CD4-positive, alpha-beta T cell treated with Interleukin-17A for 4 hours (primary cell): ENCODE measurements at places on chromosomes 1 and 21.
A peak's percentile ranks its signal among the peaks of the same experiment; 100 is the strongest.

GRCh38 chr1:25927521-25928265 lies 21.5 kb upstream of the STMN1 start:
- DNase-seq: no peak

- no peak for DNase-seq
These were observed 85.3 kb downstream of the MAP3K21 start for GRCh38 chr1:233412812-233413211.

- peak; percentile 50 for DNase-seq
These were observed 7.6 kb downstream of the TTF2 start for GRCh38 chr1:117067533-117068370.

GRCh38 chr1:18874600-18874999 lies 15.1 kb upstream of the TAS1R2 start:
- no peak for DNase-seq

DNA sequence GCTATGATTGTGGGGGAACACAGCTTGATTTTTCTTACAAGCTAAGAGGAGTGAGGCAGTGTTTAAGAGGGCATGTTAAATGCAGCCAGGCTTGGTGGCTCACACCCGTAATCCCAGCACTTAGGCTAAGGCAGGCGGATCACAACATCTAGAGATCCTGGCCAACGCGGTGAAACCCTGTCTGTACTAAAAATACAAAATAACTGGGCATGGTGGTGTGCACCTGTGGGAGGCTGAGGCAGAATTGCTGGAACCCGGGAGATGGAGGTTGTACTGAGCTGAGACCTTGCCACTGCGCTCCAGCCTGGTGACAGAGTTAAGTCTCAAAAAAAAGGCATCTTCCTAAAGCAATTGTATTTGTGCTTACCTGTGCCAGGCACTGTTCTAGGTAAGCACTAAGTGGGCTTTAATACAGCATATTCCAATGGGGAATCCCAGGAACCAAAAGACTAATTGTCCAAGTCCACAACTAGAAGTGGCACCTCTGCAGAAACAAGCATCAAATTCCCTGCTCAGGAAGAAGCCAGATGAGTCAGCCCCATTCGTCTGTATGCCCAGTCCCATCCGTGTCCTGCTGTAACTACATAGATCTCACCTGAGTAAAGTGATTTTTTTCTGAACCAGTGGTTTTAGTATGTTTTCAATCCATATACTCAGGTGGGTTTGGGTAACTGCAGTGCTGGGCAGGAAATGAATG lies 4.6 kb downstream of the RCC1 start:
- DNase-seq: peak; percentile 23

DNA sequence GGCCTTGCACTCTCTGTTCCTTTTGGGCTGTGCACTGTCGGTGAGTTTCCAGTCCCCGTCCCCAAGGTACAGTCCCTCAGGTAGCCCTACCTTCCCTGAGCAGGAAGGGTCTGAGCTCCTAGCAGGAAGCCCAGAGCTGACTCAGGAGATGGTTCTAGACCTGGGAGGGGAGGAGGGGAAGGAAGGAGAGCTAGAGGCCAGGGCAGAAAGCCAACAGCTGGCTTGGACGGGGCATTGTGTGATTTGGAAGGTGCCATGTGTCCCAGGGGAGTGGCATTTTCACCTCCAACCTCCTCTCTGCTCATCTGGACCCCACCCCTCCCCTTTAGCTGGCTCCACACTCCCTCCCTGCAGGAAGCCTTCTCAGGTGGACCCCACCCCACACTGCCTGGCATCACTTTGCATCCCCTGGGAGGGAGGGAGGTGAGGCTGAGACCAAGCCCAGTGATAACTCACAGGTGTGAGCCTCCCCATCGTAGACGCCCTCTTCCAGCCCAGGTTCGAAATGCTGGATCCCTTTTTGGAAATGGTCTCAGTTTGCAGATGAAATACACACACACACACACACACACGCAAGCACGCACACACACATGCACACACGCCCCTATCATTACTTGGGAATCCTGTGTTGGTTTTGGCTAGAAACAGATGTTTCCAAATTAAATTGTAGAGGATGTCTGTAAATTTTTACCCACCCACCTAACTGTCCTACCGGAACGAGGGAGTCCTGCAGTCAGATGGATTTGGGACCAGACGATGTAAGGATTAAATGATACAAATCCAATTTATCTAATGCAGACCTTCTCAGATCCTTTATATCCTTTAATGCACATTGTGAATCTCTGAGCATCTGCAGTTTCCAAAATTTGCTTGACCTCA lies 19.7 kb upstream of the IFNLR1 start:
- DNase-seq: no peak
